ENCODE measurements at places on chromosomes 4 and X. TPM values are rescaled to one million over a fixed set of nuclear protein-coding genes. Genes with fewer than 3 reads are reported as not detected.

DNA sequence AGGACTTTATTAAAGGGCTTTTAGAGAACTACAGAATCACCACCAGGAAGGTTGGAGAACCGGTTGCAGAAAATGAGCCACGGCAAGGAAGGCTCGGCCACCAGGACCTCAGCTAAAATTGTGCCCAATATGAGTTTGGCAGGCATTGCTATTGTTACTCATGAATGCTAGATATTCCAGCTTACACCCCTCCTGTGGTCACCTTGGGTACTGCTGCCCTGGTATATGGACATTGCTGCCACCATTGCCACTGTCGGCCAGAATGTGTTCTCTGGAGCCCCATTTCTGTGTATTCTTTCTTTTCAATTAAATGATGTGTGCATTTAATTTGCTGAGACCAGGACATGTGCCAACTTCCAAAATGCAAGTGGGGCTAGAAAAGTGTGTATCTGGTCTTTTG lies 626.7 kb upstream of the BOD1L1 start:
- DNase-seq = no peak

DNA sequence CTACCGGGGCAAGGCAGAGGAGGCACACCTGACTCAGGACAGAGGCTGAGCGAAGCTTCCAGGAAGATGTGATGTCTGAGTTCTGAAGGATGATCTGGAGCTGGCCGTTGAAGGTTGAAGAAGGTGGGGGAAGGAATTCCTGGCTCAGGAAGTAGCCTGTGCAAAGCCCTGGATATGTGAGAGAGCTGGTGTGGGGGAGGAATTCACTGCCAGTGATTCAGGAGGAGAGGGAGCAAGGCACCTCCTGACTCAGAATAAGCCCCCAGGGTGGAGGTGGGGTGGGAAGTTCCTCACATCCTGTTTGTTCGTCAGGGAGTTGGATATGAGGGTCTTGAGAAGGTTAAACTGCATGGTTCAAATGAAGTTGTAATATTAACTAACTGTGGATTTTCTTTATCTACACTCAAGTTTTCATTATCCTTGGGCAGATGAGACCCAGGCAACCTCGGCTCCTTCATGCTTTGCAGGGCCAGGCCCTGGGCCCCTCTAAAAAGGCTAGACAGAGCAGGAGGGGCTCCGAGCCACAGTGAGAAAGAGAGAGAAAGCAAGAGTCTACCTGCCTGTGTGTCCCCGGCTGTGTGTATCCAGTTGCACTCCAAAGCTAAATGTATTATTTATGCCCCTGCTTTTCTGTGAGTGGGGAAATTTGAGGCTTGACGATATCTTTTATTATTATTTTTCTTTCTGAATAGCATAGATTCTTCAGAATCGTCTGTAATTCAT lies 7.1 kb downstream of the NHSL2 start:
- DNase-seq = no peak

GRCh38 chrX:19177721-19178120 lies 55.5 kb upstream of the ADGRG2 start:
- no peak for DNase-seq

CENPVL3 gene
- 0.47 TPM for total RNA-seq

Data from occipital lobe (tissue), 3 donors.